ENCODE measurements at places on chromosomes 1 and 21. TPM values are rescaled to one million over a fixed set of nuclear protein-coding genes. Genes with fewer than 3 reads are reported as not detected.
A peak's percentile ranks its signal among the peaks of the same experiment; 100 is the strongest.

Gene MYOM3
- 2.5 TPM for total RNA-seq

Gene COL8A2
- 20.7 TPM for total RNA-seq

Gene AK5
- total RNA-seq, result 2.5 TPM

Gene DNM3
- 4.1 TPM for total RNA-seq

Gene ENO1
- total RNA-seq, result 639 TPM

Gene SPRR2B
- not detected for total RNA-seq

Gene IFNAR2
- 14.6 TPM for total RNA-seq

Gene DCAF6
- total RNA-seq, result 80.4 TPM

Gene CTSS
- total RNA-seq, result 82.7 TPM

GRCh38 chr1:54715493-54716298, at the start of gene TTC4:
TSS of gene TTC4 (plus strand) at chr1:54715861. CDS start at chr1:54715909, 48 bp downstream.
- peak; percentile 95 for DNase-seq

DNA sequence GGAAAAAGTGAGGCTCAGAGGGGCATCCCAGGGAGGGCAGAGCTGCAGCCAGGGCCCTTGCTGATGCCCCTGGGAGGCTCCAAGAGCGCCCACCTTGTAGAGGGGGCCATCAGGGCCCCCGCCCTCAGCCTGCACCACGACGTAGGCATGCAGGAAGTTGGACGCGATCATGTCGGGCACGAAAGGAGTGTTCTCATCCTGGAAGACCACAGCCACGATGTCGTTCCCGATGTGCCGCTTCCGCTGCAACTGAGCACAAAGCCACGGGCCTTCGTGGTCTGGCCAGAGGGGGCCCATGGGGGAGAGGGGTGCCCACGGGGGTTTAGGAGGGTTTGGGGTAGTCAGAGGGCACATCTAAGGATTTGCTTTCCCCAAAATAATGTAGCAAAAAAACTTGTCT, 59.1 kb downstream of the RAP1GAP start:
- no peak for DNase-seq

GRCh38 chr1:156663178-156663577, 14.0 kb downstream of the NES start:
- DNase-seq, result no peak

GRCh38 chr1:52746189-52746588, 19.9 kb downstream of the ZYG11B start:
- DNase-seq, result no peak

GRCh38 chr1:44645476-44646244, 28.6 kb downstream of the TMEM53 start:
- no peak for DNase-seq

DNA sequence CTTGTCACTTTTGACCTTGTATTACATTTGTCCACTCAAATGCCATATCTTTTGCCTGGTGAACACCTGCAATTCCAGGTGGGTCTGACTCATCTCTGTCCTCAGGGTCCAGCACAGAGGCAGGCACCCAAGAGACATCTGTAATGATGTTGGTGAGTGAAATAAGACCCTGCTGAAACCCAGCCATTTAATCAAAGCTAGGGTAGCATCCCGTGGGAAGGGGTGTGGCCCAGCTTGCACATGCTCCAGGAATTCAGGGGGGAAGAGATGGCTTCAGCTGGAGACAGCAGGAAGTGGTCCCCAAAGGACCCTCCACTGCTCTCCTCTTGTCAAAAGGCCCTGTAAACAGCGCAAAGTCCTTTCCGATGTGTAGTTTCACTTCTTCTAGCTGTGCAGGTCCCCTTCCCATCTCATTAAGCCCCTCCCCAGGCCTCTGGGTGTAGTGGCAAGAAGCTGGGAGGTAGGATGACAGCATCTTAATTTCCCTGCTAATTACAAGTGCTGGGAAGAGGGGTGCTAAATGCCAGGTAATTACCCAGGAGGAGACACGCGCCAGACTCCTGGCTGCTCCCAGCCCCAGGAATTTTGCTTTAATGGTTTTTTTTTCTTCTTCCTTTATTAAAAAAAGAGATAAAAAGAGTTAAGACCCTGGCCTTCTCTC, 54.4 kb upstream of the TRABD2B start:
- DNase-seq, result no peak

- DNase-seq, result no peak
Observed at GRCh38 chr1:208942394-208943130, 641.0 kb upstream of the CAMK1G start.

DNA sequence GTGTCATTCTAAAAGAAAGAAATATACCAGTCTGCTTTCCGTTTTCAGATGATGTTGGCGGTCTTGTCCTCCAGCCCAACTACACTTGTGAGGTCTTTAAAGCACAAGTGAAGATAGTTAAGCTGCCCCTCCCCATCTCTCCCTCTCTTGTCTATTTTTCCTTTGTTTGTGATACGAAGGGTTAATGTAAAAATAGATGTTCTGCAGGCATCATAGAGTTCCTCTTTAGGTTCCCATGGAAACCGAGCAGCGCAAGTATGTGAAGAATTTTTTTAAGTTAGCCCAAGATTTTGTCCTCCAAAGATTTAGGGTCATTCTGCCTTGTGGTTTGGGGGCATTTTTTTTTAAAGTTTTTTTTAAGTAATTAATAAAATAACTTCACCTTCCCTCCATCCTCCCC, 232.4 kb upstream of the AJAP1 start:
- no peak for DNase-seq

- no peak for DNase-seq
Observed at GRCh38 chr1:28358716-28359115, 10.8 kb upstream of the PHACTR4 start.

DNA sequence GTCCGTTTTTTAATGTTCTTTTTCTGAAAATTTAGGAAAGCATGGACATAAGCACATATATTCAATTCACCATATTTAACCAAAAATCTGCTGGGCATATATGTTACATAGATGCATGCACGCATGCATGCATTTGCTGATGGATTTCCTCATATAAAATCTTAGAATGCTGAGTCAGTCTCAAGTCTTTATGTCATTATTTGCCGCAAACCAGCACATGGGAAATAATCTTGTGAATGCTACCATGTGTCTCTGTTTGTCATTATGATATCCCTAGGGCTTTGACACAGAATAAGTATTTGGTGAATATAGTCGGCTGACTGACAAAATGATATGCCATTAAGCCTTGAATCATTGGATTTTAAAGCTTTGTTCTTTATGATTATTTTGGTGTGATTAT, 776.5 kb downstream of the KCNT2 start:
- no peak for DNase-seq

DNA sequence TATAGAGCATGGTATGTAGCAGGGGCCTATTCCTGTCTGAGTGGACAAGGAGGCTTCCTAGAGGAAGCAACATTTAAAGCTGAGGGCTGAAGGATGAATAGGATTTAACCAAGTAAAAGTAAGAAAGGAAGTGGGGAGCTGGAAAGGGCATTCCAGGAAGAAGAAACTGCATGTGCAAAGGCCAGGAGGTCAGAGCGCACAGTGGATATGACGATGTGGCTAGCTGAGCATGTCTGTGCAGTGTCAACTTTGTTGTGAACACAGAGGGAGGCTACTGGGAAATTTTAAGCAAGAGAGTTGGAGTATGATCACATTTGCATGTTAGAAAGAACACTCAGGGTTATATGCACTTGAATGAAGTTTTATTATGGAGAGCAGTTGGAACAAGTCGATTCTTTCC, 28.6 kb upstream of the JUN start:
- DNase-seq, result no peak

GRCh38 chr1:230211436-230212145, 144.6 kb downstream of the GALNT2 start:
- no peak for DNase-seq

DNA sequence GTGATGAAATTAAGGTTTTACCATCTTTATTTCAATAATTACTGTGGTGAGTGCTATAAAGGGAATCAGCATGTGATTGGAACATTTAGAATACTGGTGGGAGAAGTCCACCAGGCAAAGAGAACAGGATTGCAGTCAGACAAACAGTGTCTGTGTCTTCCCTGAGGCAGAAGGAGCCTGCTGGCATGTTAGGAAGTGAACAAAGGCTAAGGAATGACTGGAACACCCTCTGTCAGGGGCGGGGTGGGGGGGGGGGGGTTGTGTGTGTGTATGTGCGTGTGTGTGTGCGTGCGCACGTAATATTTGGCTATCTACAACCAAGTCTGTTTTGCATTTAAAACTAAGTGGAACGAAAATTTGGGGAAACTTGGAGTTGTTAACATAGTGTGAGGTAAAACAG, 30.2 kb downstream of the SRRM1 start:
- DNase-seq, result no peak

- DNase-seq, result no peak
Observed at GRCh38 chr1:87435484-87435883, 106.8 kb downstream of the LMO4 start.

GRCh38 chr1:9196129-9197040, 38.2 kb upstream of the H6PD start:
- DNase-seq, result no peak

DNA sequence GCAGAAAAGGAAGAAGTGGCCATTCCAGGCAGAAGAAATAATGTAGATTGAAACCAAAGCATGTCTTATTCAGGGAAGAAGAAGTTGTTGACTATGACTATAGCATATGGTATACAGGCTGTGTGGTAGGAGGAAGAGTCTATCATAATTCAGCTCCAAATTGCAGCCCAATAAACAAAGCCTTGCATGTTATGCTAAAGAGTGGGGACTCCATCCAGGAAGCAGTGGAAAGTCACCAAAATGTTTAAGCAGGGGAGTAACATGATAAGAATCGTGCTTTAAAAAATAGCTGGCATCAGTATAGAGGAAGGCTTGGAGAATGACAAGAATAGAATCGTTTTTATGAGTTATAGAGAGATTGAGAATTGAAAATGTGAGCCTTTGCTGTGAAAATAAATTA, 213.3 kb upstream of the ADGRL2 start:
- no peak for DNase-seq

DNA sequence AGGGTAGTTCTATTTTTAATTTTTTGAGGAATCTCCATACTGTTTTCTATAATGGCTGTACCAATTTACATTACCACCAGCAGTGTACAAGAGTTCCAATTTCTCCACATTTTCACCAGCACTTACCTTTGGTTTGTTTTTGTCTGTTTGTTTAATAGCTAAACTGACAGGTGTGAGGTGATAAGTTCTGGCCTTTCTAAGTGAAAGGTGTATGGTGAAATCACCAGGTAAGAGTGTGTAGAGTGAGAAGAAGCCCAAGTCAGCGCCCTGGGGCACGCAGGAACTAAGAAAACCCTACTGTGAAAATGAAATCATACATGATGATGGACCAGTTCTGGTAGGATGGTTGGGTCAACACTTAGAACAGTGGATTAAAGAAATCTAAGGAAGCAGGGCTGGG, 34.5 kb downstream of the BTG3 start:
- no peak for DNase-seq

DNA sequence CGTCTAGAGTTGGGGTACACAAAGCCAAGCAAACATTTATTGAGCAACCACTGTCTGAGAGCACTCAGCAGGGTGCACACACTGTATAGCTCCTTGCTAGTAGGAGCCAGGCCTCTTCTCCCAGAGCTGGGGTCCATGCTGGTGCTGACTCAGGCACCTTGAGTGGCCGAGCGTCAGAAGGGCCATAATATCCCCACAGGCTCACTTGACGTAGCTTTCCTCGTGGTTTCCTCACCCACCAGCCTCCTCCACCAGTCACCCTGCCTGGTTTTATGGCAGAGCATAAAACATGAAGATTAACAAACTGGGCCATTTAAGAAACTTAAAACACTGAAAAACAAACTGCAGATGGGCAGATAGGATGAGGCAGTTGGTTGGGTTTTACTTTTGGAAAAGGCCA, 361.5 kb downstream of the HHAT start:
- DNase-seq, result no peak

GRCh38 chr1:98422816-98423215, 238.7 kb upstream of the SNX7 start:
- DNase-seq, result no peak

DNA sequence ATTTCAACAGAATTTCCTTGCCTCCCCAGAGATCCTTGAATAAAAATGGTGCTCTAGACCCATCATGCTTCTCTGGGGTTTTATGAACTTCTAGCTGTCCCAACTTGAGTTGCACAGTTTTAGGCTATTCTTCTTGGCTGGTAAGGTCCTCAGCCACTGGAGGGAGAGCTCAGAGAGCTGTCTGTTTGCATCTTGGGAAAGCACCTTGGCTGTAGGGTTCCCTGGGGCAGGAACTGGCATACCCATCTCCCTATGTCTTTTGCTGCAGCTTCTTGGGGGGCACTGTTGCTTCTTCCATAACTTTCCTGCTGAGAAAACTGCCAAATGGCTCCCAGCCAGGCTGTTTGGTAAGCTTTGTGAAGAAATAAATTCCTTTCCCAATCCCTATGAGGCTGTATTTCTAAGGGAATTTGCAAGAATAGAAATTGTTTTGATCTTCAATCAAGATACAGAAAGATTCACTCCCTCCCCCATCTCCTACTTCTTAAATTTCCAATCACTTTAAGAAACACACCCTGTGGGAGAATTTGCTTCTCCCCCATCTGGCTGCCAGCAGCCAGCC, 8.2 kb upstream of the FMOD start:
- DNase-seq, result no peak

- no peak for DNase-seq
Observed at GRCh38 chr1:244099258-244099930, 48.3 kb downstream of the ZBTB18 start.

DNA sequence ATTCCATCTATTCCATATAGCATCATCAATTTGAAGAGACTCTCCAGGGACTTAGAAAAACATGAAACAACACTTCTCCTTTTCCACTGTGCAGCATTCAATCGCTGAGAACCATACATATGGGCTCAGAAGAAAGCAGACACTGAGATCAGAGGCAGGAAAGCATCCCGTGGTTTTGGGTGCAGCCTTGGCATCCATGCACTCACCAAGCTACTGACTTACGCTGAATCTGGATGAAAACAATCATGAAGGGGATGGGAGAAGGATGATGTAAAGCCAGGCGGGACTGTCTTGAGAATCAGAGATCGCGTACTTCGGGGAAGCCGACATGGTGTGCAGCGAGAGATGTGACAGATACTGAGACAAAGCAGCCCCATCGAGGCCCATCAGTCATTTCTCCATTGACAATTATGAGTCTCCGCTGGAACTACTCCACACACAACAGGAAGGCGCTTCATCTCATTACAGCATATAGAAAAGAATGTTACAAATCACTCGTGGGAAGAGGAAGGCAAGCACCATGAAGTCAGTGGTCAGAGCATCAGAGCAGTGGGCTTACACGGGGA, 2.3 kb upstream of the TIAM1 start:
- DNase-seq, result no peak

DNA sequence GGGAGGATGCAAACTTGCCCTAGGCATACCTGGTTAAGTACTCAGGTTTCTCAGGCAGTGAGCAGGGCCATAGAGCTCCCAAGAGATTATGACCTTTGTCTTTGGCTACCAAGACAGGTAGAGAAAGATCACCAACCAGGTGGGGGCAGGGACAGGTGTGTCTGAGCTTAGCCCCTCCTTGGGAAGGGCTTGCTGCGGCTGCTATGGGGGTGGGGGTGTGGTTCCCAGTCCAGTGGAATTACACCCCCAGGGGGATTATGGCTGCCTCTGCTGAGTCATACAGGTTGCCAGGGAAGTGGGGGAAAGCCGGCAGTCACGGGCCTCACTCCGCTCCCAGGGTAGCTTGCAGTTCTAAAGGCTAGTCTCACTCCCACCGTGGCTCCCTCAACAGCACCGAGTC, 65.2 kb upstream of the FAM163A start:
- DNase-seq, result no peak

Measured in esophagus muscularis mucosa (tissue), 4 donors.